Heart right ventricle (tissue), 16 donors: ENCODE measurements at places on chromosomes 1 and 21. TPM values are rescaled to one million over a fixed set of nuclear protein-coding genes. Genes with fewer than 3 reads are reported as not detected.

DNA sequence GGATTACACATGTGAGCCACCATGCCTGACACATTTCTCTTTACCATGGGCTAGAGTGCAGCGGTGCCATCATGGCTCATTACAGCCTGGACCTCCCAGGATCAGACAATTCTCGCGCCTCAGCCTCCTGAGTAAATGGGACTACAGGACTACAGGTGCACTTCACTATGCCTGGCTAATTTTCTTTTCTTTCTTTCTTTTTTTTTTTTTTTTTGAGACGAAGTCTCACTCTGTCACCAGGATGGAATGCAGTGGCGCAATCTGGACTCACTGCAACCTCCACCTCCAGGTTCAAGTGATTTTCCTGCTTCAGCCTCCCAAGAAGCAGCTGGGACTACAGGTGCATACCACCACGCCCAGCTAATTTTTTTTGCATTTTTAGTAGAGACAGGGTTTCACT, 14.8 kb upstream of the KIF1B start:
- DNase-seq: no peak

- DNase-seq: no peak
These were observed 3.6 kb upstream of the HENMT1 start for GRCh38 chr1:108664481-108664880.

- DNase-seq: peak; percentile 76
These were observed 81.1 kb downstream of the PGM1 start for GRCh38 chr1:63674238-63674864.

GRCh38 chr1:78370356-78370755, 120.4 kb upstream of the PTGFR start:
- DNase-seq: no peak

- DNase-seq: no peak
These were observed 76.3 kb upstream of the SLC44A3 start for GRCh38 chr1:94743862-94744261.

- no peak for DNase-seq
These were observed 28.7 kb downstream of the TMEM200B start for GRCh38 chr1:29094954-29095353.

GRCh38 chr1:66788231-66788939, 12.7 kb downstream of the INSL5 start:
- no peak for DNase-seq

GRCh38 chr1:15008783-15009729, 144.5 kb upstream of the TMEM51 start:
- DNase-seq: no peak

SPATA46 gene
- total RNA-seq: not detected

LRRC53 gene
- not detected for total RNA-seq

SPRR2A gene
- not detected for total RNA-seq

KNCN gene
- total RNA-seq: not detected

CLEC20A gene
- total RNA-seq: not detected

ZNF692 gene
- 26.5 TPM for total RNA-seq

AGMAT gene
- total RNA-seq: 0.30 TPM

C1QB gene
- 11.1 TPM for total RNA-seq

TAS1R3 gene
- total RNA-seq: 0.65 TPM

PTGS2 gene
- 6.7 TPM for total RNA-seq
